ENCODE measurements at places on chromosomes 5 and 9.

GRCh38 chr5:80759866-80760577, 105.2 kb upstream of the DHFR start:
- DNase-seq, result no peak

DNA sequence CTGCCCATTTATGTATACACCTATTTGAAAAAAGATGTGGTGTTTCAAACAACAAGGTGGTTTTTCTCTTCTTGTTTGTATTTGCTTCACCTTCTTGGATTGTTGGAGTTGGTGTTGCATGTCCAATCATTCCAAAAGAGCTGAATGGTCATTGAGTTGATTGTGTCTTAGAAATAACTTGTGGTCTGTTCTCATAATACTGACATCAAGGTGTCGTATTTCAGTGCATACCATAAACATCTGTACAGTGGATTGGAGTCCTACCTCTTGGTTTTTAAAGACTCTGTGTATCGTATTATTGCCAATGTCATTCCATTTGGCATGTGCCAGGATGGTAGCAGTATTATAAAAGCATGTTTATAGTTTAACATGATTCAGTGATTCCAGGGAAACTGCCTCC, 73.2 kb downstream of the TRIO start:
- no peak for DNase-seq

GRCh38 chr5:43422143-43422542, 10.0 kb upstream of the CCL28 start:
- no peak for DNase-seq

DNA sequence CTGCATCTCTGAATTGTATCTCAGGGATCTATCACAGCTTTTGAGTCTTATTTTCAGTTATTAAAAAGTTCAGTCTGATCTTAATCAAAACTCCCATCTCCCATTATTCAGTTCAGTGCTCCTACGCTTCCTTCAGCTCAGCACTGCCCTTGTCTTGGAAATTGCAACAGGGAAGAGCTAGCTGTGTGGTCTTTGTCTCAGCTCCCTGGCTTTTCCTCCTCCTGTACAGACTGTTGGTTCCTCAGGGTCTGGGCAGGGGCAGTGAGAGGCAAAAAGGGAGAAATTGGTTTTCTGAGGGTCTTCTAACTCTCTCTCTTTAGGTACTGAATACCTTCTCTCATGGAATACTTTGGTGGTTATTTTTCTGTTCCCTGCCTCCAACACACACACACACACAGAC, 48.2 kb downstream of the PDE8B start:
- no peak for DNase-seq

DNA sequence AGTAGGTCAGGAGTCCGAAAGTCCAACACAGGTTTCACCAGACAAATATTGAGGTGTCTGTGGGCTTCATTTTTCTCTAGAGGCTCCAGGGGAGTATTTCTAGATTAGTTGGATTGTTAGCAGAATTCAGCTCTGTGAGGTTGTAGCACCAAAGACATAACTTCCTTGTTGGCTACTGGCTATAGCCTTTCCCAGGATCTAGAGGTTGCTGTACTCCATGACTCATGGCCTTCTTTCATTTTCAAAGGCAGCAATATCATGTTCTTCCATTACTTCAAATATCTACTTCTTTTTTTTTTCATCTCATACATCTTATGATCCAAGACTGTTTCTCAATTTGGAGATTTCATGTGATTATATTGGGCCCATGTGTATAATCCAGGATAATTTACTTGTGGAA, 404.0 kb upstream of the FAM174A start:
- DNase-seq, result no peak

DNA sequence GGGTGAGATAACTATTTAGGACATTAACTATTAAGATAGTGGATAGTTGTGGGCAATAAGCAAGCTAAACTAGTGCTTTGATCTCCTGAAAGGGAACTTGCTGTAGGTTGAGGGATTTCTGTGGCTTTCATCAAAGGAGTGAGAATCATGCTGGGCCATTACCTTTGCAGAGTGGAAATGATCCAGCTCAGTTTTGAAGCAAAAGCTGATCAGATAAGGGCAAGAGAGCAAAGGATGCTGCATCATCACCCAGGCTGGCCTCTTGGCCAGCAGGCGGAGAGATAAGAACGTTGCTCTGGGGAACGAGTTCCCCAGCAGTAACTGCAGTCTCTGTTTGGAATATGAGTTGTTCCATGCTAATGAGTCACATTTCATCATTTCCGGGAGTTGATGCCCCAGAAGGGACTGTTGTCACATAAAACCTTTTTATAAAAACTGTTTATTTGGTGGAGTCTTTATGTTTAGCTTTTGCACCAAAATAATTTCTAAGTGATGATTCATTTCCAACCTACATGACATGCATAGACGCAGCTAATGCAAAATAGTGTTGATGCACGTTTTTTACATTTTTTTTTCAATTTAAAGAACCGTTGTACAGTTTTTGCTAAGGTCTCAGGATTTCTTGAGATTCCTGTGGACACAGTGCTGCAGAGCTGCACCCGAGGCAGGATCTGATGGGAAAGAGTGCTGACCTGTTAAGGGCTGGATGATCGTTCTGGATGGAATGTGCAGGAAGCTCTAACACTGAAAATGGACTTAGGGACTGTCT, 99.3 kb downstream of the ACTBL2 start:
- no peak for DNase-seq

DNA sequence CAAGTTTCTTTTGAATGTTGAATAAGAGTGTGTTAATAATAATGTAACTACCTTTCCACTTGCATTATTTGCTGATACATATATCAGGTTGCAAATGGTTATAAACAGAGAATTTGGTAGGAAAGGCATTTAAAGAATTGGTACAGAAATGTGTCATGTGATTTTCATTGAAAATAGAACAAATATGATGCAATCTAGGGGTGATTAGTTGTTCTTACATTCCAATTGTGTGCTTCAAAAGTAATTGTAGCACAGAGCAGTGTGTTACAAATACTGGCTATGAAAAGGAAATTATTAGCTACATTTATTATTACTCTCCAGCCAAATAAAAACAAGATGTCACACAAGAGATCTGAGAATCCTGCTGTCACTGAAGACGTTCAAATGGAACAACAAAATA, 61.8 kb upstream of the PRDM9 start:
- DNase-seq, result no peak

DNA sequence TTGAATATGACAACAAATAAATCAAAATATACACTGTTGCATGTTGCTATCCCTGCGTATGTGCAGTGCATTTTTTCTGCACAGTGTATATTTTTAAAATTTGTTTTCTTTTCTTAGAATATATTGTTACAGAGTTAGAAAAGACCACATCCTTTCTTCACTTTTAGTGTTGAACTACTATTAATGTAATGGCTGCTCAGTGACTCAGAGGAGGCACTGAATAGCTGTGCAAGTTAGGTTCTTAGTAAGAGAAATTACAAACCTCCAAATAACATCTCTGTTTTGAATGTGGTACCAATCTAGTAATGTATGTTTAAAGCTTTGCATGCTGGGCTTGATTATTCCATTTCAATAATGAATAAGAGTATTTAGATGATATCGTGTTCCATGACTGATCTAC, 208.9 kb upstream of the PRR16 start:
- DNase-seq, result no peak

DNA sequence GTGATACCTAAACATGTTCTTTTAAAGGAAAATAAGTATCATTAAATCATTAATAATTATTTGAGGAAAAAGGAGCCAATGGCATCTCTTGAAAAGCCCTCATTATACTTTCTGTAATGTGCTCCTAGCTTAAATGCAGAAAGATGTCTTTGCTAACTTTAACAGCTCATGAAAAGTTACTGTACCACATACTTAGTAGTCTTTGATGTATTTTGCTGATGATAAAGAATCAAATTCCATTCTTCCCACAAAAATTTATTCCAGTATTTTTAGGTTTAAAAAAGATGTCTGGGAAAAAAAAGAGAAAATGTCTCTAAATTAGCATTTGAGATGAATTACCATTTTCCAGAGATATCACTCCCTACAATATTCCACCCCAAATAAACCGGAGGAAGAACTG, 112.5 kb downstream of the PPP2R2B start:
- no peak for DNase-seq

- DNase-seq, result no peak
Observed at GRCh38 chr5:65014769-65015168, 246.0 kb downstream of the CWC27 start.

- DNase-seq, result no peak
Observed at GRCh38 chr9:72931437-72931836, 21.4 kb downstream of the ALDH1A1 start.

DNA sequence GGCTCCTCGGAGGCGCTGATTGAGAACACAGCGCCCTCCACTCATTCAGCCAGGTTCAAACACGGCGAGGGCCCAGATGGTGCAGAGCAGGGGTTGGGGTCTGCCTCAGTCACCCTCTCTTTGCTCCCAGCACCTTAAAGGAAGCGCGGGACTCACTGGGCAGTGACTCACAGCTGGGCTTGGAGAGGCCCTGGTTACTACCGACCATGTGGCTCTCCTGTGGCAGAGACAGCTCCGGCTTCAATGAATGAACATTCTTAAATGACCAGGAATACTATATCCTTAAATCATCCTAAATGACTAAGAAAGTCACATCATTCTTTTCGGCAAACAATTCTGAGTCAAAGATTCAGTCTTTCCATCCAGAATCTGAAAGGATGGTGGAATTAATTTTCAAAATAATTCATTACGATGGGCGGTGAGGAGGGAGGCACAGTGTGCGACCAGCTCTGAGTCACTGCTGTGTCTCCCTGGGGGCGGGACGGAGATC, 1.6 kb upstream of the INPP5E start:
- no peak for DNase-seq

DNA sequence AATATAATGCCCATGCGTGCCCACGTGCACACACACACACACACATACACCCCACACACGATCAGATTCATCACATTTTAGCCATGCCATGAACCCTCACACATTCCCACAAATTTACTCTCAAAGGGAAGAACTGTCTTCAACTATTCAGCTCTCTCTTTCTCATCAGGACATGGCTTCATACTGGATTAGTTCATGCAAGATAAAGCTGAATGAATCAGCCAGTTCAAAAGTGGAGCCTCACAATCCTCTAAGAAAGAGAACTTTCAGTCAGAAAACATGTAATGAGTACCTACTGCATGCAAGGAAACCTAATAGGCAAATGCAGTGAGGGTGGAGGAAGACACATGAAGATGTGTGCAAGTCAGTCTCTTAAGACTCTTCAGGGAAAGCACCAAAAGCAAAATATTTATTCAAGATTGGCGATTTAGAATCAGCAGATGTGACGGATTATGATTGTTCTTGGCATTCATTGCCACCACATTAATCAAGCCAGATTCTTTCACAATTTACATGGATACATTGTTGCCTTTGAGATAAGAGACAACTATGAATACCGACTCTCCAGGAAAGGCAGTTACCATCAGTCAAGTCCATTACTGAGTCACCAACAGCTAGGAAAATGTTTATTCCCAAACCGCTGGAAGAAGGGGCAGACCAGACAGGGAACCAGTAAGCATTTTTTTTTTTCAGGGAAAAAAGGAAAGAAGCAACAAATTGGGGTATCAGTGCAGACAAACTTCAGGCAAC, 30.3 kb upstream of the PUM3 start:
- DNase-seq, result no peak

- no peak for DNase-seq
Observed at GRCh38 chr5:175823731-175824525, 47.5 kb upstream of the CPLX2 start.

GRCh38 chr5:102711525-102712385, 43.4 kb upstream of the PAM start:
- DNase-seq, result no peak

DNA sequence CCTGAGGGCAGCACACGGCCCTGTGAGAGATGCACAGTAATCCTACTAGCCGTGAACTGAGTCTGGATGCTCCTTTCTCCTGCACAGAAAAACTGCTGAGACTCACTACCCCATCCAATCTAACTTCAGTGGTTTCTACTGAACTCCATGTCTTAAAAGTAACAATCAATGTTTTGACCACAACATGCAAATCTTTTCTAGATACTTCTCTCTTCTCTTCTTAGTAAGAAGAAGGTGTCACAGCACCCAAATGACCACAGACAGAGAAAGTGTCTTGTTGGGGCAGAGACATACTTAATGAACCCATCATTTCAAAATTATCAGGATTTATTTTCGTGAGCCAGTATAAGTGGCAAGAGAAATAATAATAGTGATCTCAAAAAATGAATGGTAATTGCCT, 285.8 kb upstream of the MEF2C start:
- no peak for DNase-seq

DNA sequence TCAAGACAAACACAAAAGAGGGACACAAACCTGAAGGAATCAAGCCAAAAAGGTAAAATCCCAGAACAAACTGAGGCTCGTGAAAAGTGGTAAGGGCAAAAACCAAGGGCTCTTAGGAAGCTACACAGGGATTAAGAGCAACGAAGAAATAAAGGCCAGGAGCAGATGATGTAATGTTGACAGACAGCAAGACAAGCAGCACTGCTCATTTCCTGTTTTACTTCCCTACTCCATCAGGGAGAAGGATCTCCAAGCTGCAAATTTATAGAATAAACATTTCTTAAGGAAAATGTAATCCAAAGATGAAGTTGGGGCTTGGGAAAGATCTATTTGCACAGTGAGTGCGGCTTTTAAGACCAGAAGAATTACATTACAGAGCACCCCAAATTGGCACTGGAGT, 182.3 kb upstream of the MAP1B start:
- no peak for DNase-seq

- no peak for DNase-seq
Observed at GRCh38 chr9:33923079-33923478, 106.1 kb downstream of the UBE2R2 start.

GRCh38 chr9:76634356-76635054, 129.7 kb upstream of the PCA3 start:
- DNase-seq, result no peak

DNA sequence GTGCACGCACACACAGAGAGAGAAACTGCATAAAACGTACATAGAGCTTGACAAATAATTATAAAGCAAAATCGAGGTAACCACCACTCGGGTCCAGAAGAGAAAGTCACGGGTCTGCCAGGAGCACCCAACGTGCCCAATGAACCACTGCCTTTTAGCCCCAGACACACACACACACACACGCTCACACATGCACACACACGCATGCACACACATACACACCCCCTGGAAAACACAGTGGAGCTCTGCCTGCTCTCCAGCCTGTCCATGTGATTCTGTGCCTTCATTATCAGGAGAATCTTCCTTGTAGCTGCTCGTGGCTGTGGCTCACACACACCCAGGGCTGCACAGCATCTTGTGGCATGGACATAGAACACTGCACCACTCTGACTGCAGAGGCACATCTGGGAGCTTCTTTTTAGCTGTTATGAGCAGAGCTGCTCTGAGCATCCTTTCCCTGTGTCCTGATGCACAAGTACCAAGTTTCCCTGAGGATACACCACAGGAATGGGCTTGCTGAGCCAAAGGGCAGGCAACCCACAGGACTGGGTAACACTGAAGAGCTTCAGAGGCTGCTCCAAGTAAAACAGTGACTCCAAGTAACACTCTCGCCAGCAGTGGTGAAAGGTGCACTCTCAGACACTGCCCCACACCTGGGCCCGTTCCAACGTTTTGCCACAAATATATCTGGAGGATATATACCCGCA, 58.9 kb downstream of the CAMSAP1 start:
- no peak for DNase-seq

GRCh38 chr5:88882276-88883038, 527 bp downstream of the MEF2C start:
- DNase-seq, result no peak
